ENCODE measurements at places on chromosomes 7 and 10.

- DNase-seq = no peak
Observed at GRCh38 chr10:103382769-103383168, 13.5 kb downstream of the ATP5MK start.

DNA sequence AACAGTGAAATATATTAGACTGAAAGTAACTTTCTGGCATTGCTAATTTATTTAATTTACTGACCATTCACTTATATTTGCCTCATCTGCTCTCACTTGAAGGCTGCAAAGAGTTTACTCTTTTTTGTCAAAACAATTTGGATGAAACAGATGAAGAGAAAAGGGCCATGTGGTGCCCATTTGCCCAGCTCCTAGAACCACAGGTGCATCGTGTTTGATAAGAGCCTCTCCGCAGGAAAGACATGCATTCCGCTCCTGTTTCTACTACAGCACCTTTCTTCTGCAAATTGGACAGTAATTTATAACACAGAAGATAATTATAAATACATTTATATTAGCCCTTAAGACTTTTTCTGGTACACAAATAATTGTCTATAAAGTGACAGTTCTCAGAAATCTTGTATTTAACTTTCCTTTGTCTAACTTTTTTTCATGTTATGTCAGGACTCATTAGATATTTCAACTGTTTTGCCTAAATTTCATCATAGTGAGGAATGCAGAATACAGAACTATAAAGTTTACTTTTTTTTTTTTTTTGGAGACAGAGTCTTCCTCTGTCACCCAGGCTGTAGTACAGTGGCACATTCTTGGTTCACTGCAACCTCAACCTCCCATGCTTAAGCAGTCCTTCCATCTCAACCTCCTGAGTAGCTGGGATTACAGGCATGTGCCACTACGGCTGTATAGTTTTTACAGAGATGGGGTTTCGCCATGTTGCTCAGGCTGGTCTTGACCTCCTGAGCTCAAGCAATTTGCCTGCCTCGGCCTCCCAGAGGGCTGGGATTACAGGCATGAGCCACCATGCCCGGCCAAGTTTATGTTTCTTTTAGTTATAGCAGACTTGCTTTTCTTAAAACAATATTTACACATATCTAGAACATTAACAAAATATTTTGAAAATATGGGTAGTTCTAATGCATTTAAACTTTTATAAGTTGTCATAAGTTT, 869 bp downstream of the LAMB4 start:
- DNase-seq = no peak

DNA sequence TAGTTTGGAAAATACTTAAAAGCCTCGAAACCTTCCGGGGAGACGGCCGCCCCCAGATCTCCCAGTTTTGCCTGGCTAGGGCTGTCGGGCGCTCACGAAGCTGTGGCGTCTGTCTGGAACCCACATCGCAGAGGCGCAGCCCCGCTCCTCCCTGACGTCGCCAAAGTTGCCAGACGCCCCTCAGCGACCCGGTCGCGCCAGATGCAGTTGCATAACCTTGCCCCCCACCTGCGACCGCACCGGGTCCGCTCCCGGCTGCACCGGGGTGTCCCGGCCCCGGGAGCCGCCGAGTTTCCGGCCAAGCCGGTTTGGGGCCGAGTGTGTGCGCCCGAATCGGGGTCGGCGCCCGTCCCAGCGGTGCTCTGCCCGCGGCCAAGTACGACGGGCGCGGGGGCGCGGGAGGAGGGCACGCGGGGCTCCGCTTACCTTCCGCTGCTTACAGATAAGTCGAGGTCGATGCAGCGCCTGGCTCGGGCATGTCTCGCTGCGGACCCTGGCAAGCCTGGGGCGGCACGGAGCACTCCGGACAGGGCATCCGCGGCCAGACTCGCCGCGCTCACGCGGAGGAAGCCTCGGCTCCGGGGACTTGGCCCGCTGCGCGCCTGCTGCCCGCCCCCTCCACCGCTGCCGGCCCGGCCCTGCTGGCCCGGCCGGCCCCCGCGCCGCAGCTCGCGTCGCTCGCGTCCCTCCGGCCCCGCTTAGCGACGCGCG, 665 bp downstream of the INSYN2A start:
- DNase-seq = no peak

DNA sequence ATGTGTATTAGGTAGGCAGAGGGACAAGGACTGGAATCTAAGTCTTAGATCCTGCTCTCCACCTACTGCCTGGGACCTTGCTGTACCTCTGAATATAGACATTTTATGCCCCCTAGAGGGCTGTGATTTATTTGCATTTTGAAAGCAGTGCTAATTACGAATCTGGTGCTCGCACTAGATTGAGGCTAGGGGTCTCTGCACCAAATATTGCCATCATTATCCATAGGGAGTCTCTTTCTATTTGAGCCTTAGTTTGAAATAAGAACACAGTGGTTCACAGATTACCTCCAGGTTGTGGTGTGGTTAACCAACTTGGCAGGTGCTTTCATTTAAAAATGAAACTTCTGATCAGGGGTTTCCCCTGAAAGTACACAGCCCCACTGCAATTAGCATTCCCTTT, 41.8 kb downstream of the CNNM1 start:
- peak; percentile 66 for DNase-seq

DNA sequence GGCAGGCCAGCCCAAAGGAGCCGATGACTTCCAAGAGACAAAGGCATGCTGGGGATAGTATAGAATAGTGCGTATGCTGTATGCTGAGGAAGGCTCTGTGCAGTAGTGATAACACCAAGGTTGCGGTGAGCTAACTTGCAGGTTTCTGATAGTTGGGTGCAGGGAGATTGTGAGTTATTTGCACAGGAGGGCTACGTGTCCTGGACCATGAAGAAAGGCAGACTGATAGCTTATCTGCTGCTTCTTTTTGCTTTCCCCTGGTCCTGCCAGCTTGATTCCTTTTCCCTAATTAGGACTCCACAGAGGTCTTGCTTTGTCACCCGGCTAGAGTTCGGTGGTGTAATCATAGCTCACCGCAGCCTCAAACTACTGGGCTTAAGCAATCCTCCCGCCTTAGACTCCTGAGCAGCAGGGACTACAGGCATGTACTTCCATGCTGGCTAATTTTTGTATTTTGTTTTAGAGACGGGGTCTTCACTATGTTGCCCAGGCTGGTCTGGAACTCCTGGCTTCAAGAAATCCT, 43.9 kb upstream of the ARHGAP12 start:
- DNase-seq = no peak
